ENCODE measurements at places on chromosomes 6 and 20.
A peak's percentile ranks its signal among the peaks of the same experiment; 100 is the strongest.

DNA sequence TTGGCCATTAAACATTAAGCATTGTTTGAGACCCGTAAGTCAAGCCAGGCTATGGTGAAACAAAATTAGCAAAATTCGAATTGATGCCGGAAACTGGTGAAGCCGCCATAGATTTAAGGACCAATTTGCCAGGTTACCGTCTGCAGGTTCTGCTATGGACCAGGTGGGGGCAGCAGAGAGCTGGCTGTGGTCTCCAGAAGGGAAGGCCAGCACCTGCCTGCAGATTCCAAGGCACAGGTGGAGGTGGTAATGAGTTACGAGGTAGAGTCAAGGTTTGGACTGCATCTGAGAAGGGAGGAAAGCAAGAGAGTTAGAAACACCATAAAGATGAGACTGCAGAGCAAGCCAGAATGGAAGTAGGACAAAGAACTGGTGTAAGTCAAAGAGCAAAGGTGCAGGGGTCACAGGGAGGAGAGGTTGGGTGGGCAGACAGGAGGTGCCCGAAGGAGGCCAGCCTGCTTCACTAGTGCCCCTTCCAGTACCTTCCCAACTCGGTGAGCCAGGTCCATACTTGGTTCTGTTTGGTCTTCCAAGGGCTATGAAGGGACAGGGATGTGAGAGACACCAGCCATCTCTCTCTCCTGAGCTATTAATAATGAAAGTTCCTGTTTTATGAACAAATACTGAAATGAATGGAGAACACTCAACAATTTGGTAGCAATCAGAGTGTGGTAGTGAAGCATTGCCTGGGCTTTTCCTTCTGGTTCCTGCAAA is 131.6 kb upstream of the ESR1 start:
- DNase-seq = no peak

DNA sequence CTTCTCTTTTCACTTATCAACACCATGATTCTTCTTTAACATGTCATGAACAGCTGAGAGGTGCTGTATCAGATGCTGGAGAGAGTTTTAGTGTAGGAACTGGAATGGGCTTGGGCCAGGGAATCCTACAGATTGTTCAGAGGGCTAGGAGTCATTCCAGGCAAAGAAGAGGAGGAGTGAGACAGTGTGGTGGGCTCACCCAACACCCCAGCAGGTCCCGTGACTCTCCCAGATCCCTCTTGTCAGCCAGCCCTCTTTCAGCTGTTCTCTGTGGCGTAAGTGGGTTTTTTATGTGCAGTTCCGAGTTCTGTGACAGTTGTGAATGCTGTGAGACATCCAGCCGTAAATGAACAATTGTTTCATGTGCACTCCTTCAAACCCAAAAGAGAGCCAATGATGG is 31.4 kb upstream of the CEP162 start:
- DNase-seq = no peak

GRCh38 chr6:2899596-2899995 is 3.5 kb downstream of the SERPINB9 start:
- DNase-seq = no peak

- no peak for DNase-seq
Measured at GRCh38 chr6:136090929-136091328, 159.2 kb downstream of the MTFR2 start.

GRCh38 chr20:12040261-12040660 is 122.6 kb downstream of the BTBD3 start:
- no peak for DNase-seq

GRCh38 chr6:37287519-37288157 is 29.7 kb upstream of the TMEM217 start:
- DNase-seq = no peak

DNA sequence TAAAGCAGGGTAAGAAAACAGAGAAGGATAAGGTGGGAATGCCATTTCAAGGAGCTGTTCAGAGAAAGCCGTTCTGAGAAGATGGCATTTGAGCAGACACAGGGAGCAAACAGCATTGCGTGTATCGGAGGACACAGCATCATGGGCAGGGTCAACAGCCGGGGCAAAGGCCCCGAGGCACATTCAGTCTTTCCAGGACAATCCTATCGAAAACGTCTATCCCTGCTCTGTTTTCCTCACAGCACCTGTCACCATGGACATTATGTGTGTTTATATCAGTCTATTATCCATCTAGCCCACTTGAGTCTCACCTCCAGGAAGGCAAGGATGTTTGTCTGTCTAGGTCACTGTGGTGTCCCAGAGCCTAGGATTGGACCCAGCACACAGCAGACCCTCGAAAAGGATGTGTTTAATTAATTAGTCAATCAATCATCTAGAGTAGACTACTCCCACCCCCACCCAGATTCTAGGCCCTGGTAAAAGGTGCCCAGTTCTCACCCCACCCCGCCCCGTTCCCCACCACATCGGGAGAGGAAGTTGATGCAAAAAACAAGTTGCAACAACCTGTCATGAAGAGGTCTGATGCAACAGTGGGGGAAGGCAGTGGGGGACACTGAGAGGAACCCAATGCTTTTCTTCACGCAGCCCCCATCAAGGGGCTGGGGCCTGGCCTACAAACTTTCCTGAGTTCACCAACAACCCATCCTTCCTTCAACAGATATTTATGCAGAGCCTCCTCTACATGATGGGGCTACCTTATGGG is 66.6 kb downstream of the PREX1 start:
- no peak for DNase-seq

GRCh38 chr20:50735813-50736212 is 4.4 kb downstream of the PARD6B start:
- DNase-seq = no peak

- DNase-seq = no peak
Measured at GRCh38 chr6:45924763-45925342, 90.8 kb downstream of the CLIC5 start.

GRCh38 chr6:27290065-27290849 is 21.8 kb downstream of the POM121L2 start:
- no peak for DNase-seq

GRCh38 chr20:10022625-10023024 is 12.2 kb upstream of the ANKEF1 start:
- DNase-seq = no peak

- DNase-seq = no peak
Measured at GRCh38 chr6:157376706-157377230, 4.2 kb upstream of the ZDHHC14 start.

DNA sequence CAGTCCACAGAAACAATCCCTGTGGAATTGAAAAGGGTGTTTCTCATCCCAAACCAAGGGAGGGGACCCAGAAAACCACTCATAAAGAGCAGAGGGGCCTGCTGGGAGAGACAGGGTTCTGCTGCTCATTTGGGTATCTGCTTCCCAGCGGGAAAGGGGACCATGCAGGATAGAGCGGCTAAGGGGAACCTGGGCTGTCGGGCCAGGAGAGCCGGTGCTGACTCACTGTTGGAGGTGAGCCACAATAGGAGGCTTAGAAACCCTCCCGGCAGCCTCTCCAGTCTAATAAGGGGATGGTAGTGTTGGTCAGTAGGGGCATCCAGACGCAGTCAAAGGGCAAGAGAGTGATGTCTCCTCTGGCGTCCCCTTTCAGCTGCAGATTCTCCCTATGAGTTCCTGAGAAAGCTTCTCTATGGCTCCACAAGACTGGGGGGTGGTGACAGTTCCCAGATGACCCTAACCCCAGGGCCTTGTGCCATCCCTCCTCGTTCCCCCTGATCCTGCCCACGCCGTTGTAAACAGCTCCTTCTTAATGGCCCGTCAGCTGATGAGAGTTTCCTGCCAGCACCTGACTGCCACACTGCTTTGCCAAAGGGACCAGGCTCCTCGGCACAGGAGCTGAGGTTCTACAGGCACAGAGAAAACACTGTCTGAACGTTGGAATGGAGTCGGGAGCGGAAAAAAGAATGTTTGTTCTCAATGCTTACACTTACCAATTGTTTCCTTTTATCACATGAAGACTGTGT is 646.1 kb upstream of the DEFB115 start:
- peak; percentile 29 for DNase-seq

DNA sequence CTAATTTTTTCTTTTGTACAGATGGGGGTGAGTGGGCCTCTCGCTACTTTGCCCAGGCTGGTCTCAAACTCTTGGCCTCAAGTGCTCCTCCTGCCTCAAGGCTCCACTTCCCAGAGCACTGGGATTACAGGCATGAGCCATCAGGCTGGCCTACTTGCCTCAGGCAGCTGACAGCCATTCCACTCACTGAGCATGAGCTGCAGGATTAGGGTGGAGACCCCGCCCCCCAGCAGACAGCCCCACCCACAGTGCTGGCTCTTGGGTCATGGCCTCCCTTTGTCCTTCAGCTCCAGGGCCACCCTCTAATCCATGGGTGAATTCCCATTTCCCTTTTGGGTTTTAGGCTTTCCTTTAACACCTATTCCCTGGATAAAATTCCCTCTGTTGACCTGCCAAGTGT is 82.1 kb downstream of the BFSP1 start:
- no peak for DNase-seq

GRCh38 chr6:95629551-95629950 is 52.2 kb downstream of the MANEA start:
- DNase-seq = no peak

GRCh38 chr6:83247471-83247870 is 54.3 kb downstream of the RWDD2A start:
- no peak for DNase-seq

DNA sequence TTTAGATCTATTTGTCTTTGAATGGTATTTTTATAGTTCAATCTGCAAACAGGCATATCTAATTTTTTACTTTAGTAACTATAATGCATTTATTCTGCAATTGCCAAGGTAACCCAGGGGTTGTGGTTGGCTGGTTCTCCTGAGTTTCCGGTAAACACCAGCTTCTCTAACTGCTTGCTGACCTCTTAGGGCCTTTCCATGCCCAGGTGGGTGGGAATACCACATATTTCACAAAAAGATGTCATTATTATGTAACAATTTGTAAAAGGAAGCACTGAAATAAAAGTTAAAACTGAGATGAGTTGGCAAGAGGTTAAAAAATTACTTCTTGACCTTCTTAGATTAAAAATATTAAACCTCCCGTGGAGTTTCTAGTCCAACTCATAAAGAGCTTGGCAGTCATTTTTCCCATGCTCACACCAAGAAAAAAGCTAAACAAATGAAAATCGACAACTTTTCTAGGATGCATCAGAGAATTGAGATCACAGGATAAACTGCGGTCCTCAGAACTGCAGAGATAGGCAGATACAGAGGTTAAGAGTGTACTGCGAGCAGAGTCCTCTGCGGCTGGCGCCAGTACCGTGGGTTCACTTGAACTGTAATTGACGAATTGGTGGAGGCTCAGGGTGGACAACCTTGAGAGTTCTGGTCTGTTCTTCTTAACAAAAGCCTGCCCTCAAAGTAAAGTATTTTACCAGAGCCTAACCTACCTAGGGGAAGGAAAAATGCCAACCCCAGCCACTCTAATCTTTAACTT is 2.2 kb upstream of the VNN1 start:
- no peak for DNase-seq

DNA sequence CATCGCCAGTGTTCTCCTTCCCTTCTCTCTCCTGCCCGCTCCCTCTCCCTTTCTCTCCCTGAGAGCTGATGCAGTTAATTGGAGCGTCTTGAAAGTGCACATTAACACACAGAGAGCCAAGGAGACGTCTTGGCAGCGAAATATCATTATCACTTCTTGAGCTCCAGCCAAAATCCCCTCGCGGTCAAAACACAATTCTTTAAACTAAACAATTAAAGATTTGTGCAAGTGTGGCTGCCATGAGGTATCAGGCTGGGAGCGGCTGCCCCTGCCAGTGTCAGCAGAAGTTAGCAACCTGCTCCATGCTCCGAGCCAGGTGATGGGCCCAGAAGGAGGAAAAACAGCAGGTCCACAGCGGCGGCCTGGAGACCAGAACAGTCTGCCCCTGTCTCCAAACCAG is 100.9 kb upstream of the FOXP4 start:
- DNase-seq = no peak

DNA sequence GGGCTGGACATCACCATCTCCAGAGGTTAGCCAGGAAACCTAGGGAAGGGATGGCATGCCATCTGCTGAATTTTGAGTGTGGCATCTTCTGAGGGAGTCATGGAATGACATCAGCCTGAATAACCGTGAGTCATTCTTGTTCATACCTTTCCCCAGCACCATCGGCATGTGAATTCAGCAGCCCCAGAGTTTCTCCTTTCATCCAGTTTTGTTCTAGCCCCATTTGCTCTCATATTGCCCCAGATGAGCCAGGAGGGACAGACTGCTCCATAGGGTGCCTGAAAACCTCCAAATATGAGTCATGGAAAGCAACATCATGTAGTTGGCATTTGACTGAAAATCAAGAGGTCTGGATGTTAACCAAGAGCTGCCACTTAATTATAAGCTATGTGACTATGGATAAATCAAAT is 219.2 kb upstream of the SGK1 start:
- DNase-seq = no peak

DNA sequence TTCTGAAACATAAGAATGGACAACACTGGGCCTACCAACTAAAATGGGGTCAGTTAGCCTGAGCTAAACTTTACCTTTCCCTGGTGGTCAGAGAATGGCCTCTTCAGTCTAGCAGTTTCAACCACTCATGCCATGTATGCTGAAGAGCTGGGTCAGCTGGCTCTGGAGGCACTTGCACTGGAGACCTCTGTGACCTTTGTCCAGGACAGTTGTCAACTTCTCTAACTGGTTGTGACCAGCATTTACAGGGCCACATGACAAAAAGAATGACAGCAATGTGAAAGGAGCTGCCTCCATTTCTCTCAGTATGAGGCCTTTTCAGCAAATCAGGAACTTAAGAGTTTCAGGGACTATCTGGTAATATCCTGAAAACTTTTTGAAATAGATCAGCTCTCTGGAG is 59.9 kb upstream of the TMEM30A start:
- no peak for DNase-seq

DNA sequence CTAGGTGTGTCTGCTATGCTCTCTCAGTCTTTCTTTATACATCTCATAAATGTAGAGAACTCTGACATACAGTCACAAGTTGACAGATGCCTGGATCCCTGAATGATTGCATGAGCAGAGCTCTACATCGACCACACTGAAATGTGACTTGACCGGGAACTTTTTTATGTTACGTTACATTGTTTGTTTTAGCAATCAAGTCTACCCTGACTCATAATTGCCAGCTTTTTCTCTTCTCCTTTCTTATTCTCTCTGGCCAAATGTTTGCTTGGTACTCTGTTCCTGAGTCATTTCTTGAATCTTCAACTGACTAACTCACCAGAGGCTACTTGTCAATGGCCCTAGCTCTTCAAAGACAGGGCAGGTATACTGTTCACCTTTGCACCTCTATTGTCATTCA is 213.6 kb upstream of the DTNBP1 start:
- no peak for DNase-seq

- DNase-seq = no peak
Measured at GRCh38 chr6:20213271-20213798, 1.1 kb upstream of the MBOAT1 start.

DNA sequence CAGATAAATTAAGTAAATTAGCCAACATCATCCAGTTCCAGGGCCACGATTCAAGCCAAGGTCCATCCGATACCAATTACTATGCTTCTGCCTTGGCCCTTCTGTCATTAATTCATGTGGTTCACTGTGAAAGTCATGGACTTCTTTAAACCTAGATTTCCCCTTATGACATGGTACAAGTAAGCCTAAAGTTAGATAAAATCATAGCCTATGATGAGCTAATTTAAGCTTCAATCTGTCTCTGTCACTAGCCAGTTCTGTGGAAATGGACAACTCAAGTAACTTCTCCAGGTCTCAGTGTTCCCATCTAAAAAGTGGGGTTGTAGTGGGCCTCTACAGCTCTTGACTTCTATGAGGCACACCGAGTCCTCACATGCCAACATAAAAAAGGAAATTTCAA is 225.5 kb upstream of the MARCKS start:
- DNase-seq = no peak

- peak; percentile 41 for DNase-seq
Measured at GRCh38 chr20:60695226-60696000, 556.6 kb upstream of the CDH4 start.
